ENCODE measurements at places on chromosomes 7 and 10. TPM values are rescaled to one million over a fixed set of nuclear protein-coding genes. Genes with fewer than 3 reads are reported as not detected.

Gene TYW1B
- 5.0 TPM for total RNA-seq

Gene SRRM3
- 2.3 TPM for total RNA-seq

Gene ZSCAN25
- total RNA-seq, result 23.1 TPM

Gene MGMT
- 38.6 TPM for total RNA-seq

Gene COL1A2
- total RNA-seq, result 231 TPM

Gene EPDR1
- total RNA-seq, result 20.1 TPM

Gene SEMA4G
- total RNA-seq, result 5.0 TPM

Gene PROSER2
- 21.5 TPM for total RNA-seq

Gene OR9A2
- total RNA-seq, result not detected

Gene PRKG1
- total RNA-seq, result 25.4 TPM

Gene OR2A1
- not detected for total RNA-seq

Gene TCF7L2
- total RNA-seq, result 52.5 TPM
